ENCODE measurements at places on chromosomes 3 and 15. TPM values are rescaled to one million over a fixed set of nuclear protein-coding genes. Genes with fewer than 3 reads are reported as not detected.

DNA sequence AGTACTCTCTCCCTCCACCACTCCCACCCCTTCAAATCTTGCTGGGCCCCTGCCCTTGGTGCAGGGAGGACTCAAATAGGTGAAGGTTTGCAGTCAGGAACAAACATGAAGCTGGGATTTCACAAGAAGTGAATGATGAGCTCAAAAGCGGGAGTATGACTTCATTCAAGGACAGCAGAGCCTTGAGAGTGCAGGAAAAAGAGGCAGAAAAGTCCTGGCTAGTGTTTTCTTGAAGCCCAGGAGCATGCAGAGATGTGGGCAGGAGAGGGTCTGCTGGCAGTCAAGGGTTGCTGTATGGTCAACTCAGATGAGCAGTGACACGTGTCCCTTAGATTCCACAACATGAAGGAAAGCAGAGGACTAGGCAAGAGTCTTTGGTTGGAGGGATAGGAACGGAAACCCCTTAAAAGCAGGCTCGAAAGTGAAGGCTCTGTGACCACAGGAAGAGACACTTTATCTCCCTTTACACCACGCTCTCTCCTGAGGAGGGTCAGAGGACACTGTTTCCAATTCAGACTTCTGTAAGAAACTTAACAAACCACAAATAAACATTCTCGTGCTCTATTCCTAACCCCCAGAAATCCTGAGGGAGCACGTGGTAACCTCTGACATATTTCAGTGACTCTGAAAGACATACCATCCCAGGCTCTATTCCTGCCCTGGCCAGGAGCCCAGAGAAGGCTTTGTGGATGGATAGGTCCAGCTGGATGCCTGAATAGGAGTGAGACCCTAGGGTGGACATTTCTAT, 168.0 kb upstream of the NDN start:
- no peaks in the 10 kb centered on the region for H3K4me1 ChIP-seq
- no peak for DNase-seq
- H3K27me3 ChIP-seq, result no peaks in the 10 kb centered on the region
- no peaks in the 10 kb centered on the region for H3K36me3 ChIP-seq
- H3K4me3 ChIP-seq, result no peak overlapping the region

DNA sequence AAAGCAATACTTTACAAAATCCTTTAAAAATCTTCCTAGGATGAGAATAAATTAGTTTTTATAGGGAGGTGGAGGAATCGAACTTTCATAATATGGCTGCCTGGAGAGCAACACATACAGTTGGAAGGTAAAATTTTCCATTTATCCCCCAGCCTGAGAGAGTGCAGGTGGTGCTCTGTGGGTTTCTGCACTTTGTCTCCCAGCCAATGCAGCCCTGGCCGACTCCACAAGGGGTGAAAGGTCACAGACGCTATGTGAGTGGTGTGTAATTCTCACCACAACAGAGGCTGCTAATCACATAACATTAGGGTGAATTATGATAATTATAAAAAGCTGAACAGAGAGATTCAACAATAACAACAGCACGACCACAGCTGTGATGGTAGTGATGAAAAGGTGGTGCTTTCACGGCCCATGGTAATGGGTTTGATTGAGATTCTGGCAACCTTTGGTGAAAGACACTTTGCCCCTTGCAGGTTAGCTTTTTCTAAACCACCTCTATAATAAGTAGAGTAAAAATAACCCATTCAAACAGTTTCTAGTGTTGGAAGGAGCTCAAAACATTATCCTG, 30.1 kb upstream of the NANOGP8 start:
- H3K4me3 ChIP-seq, result no peak overlapping the region
- no peaks in the 10 kb centered on the region for H3K36me3 ChIP-seq
- no peaks in the 10 kb centered on the region for H3K27me3 ChIP-seq
- no peak for DNase-seq

CCDC71 gene
- 31.6 TPM for total RNA-seq

CMTM8 gene
- 17.8 TPM for total RNA-seq

DNA sequence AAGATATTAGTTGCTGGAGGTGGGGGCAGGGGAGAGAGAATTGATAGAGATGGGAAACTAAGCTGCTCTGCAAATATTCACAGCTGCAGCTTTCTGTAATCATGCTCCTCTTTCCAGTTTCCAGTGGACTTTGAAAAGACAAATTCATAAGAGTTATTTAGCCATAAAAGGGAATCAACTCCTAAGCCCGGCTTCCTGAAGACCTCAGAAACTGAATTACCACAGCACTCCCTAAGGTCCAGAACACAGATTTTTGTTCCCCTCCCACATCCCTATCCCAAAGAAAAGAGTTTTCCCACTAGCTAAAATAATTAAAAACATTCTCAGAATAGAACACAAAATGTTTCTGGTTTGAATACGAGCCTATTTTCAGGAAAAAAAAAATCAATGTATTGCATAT, 871.8 kb upstream of the NR2F2 start:
- H3K4me1 ChIP-seq, result peaks cover 6% of the 10 kb centered on the region
- H3K36me3 ChIP-seq, result no peaks in the 10 kb centered on the region
- DNase-seq, result no peak
- no peak overlapping the region for H3K27ac ChIP-seq
- H3K4me3 ChIP-seq, result no peak overlapping the region

GPR160 gene
- 13.1 TPM for total RNA-seq

DNA sequence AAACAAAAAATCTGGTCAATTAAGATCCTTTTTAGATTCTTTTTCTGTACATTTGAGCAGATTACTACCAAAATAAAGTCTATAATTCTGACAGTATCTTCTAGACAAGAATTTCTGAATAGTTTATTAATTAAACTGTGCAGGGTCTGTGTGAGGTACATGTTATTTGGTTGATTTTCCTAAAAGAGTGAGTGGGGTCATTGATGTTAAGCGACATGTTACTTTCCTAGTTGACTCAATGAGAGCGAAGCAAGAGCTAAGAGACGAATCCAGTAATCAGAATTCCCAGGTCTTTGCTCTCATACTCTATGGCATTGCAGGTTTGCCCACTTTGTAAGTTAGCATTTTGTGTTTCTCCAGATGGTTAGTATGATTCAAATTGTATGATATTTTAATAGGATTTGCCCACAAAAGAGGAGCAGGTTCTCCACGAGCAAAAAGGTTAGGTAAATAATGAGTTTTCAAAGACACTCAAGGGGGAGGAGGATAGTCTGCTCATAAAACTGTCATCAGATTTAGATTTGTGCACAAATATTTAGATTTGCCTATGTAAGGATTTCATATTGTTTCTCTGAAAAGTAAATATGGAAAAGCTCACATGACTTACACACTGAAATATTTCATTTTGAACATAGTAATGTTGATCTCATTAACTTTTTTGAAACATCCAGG, 217.2 kb upstream of the CGNL1 start:
- H3K27ac ChIP-seq, result no peak overlapping the region
- H3K36me3 ChIP-seq, result no peaks in the 10 kb centered on the region

DNA sequence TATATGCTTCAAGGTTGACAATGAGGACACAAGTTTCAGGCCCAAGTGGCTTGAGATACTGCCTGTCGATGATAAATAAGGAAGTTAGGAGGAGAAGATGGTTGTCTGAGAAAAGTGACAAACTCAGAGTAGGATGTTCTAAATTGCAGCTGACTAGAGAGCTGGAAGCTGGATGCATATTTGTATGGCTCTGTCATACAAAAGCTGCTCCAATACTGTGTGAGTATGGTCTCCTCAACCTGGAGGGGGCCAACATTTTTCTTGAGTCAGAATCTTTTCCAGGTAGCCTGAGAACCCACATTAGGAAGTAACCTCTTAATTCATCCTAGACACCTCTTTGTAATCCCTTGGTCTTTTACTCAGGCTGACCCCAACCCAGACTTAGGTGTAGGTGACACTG, 28.4 kb upstream of the TPRG1 start:
- H3K27ac ChIP-seq, result peak overlapping the region; percentile 18
- peaks cover 28% of the 10 kb centered on the region for H3K4me1 ChIP-seq
- DNase-seq, result no peak
- no peak overlapping the region for H3K4me3 ChIP-seq

DNA sequence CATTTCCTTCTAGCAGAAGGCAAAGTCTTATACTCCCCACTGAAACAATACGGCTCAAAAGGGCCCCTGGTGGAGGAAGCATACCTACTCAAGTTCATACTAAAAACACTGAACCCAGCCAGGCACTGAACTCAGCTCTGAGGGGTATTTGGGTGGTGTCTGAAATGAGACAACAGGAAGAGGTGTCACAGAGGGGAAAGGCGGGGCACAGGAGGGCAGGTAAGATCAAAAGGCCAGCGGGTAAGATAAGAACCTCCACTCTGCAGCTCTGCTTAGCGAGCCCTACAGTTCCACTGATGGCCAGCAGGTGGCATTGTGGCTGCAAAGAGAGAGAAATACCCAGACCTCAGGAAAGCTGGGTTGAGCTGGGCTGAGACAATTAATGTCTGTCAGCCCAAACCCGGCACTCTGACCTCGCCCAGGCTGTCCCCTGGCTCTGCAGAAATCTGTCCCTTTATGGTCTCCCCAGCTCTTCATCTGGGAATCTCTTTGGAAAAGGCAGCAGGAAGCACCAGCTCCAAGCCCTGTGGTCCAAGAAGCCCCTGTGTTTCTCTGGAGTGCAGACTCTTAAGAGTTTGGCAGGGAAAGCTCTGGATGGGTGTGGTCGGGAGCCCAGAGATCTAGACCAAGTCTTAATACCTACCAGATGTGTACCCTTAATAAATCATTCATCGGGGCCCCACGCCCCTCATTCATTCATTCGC, 8.4 kb downstream of the MFGE8 start:
- peaks cover 38% of the 10 kb centered on the region for H3K4me1 ChIP-seq
- peak overlapping the region; percentile 13 for H3K4me3 ChIP-seq
- no peaks in the 10 kb centered on the region for H3K27me3 ChIP-seq
- DNase-seq, result peak; percentile 98
- H3K36me3 ChIP-seq, result peaks cover 8% of the 10 kb centered on the region

EOGT gene
- total RNA-seq, result 28.6 TPM

DNA sequence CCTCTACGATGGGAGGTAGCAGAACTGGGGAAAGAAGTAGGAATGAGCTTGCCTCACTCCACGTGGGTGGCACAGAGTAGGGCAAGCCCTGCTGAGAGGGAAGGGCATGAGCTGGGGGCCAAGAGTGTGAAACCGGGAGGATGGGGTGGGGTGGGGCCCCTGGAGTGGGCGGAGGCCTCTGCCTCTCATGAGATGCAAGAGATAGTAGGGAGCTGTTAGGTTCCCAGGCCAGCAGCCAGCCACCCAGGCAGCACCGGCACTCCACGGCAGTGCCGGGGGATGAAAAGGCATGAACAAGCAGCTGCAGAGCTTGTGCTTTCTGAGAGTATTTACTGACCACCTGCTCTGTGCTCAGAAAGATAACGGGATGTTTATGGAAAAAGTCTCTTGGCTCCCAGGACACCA, 24.4 kb upstream of the PLA2G4E start:
- no peaks in the 10 kb centered on the region for H3K27me3 ChIP-seq
- H3K4me3 ChIP-seq, result no peak overlapping the region
- no peaks in the 10 kb centered on the region for H3K36me3 ChIP-seq
- DNase-seq, result no peak

DNA sequence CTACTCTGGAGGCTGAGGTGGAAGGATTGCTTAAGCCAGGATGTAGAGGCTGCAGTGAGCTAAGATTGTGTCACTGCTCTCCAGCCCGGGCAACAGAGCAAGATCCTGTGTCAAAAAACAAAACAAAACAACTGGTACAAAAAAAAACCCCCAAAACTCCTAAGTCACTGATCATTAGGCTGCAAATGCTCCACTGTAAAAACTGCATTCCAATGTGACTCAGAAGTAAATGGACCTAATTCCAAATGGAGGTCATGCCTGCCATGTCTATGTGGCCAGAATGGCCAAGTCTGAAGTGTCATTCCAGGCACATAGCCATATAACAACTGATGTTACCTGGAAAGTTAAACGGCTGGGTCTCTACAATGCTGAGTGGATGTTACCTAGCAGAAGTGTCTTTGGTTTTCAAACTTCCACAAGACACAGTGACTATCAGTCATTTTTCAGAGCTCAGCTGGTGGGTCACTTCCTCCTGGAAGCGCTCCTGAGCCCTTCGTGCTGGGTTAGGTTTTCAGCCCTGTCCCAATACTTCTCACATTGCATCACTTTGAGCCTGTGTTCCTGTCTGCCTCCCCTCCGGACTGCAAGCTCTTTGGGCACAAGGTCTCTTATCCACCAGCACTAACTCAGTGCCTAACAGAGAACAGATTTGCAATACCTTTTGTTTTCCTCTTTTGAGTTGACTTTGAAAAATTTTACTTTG, 10.6 kb downstream of the FSTL1 start:
- DNase-seq, result no peak
- H3K36me3 ChIP-seq, result no peaks in the 10 kb centered on the region
- no peaks in the 10 kb centered on the region for H3K27me3 ChIP-seq
- H3K4me3 ChIP-seq, result no peak overlapping the region
- no peak overlapping the region for H3K27ac ChIP-seq

GRCh38 chr15:76866716-76867321, 38.3 kb downstream of the SCAPER start:
- no peak overlapping the region for H3K27ac ChIP-seq
- peaks cover 7% of the 10 kb centered on the region for H3K4me1 ChIP-seq
- H3K36me3 ChIP-seq, result no peaks in the 10 kb centered on the region
- peak; percentile 2 for DNase-seq
- H3K27me3 ChIP-seq, result no peaks in the 10 kb centered on the region

BAHD1 gene
- 49.2 TPM for total RNA-seq

CCR3 gene
- 0.55 TPM for total RNA-seq

- no peak for DNase-seq
- no peak overlapping the region for H3K27ac ChIP-seq
- no peaks in the 10 kb centered on the region for H3K36me3 ChIP-seq
- no peaks in the 10 kb centered on the region for H3K27me3 ChIP-seq
- H3K4me1 ChIP-seq, result no peaks in the 10 kb centered on the region
Measured at GRCh38 chr15:48028712-48029111, 92.1 kb upstream of the SLC24A5 start.

CSPG5 gene
- total RNA-seq, result 0.42 TPM

DNA sequence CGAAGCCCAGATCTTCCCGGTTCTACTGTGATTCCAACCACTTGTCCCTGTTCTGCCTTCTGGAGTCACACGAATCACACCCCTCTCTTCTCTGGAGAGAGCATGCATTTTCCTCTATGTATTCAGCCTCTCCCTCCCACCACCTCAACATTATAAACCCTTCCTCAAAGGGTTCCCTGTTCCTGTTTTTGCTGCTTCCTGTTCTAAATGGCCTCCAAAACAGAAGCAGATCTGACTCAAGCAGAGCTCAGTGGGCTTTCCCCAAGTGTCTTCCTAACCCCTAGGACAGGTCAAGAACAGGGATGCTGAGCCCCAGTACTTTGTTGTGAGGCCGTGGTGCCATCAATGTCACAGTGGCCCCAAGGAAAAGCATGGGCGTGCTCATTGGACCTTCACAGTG, 75.7 kb upstream of the ARNT2 start:
- no peak overlapping the region for H3K4me3 ChIP-seq
- H3K4me1 ChIP-seq, result no peaks in the 10 kb centered on the region
- no peak for DNase-seq
- H3K27ac ChIP-seq, result no peak overlapping the region
- no peaks in the 10 kb centered on the region for H3K27me3 ChIP-seq

- no peak overlapping the region for H3K4me3 ChIP-seq
- no peak for DNase-seq
- H3K27ac ChIP-seq, result no peak overlapping the region
- peaks cover 16% of the 10 kb centered on the region for H3K4me1 ChIP-seq
Measured at GRCh38 chr15:52727815-52728214, 48.6 kb upstream of the ATOSA start.

GRCh38 chr3:171446801-171447578, 13.2 kb downstream of the TNIK start:
- no peak overlapping the region for H3K27ac ChIP-seq
- H3K4me1 ChIP-seq, result peaks cover 77% of the 10 kb centered on the region
- DNase-seq, result no peak
- no peak overlapping the region for H3K4me3 ChIP-seq

- no peak overlapping the region for H3K27ac ChIP-seq
- H3K4me1 ChIP-seq, result no peaks in the 10 kb centered on the region
- H3K4me3 ChIP-seq, result no peak overlapping the region
- DNase-seq, result no peak
Measured at GRCh38 chr3:143276592-143276991, 157.0 kb downstream of the CHST2 start.

GRM2 gene
- 1.9 TPM for total RNA-seq
